GDM1 (cell line): ENCODE measurements at places on chromosomes 2 and 18.

- no peak for DNase-seq
Observed at GRCh38 chr18:9753846-9754245, 45.7 kb downstream of the RAB31 start.

DNA sequence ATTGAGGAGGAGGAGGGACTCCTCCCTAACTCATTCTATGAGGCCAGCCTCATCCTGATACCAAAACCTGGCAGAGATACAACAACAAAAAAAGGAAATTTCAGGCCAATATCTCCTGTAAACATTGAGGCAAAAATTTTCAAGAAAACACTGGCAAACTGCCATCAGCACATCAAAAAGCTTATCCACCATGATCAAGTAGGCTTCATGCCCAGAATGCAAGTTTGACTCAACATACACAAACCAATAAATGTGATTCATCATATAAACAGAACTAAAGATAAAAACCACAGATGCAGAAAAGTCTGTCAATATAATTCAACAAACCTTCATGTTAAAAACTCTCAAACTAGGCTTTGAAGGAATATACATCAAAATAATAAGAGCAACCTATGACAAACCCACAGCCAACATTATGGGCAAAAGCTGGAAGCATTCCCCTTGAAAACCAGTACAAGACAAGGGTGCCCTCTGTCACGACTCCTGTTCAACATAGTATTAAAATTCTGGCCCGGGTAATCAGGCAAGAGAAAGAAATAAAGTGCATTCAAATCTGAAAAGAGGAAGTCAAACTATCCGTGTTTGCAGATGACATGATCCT lies 1014.3 kb downstream of the CBLN2 start:
- no peak for DNase-seq

DNA sequence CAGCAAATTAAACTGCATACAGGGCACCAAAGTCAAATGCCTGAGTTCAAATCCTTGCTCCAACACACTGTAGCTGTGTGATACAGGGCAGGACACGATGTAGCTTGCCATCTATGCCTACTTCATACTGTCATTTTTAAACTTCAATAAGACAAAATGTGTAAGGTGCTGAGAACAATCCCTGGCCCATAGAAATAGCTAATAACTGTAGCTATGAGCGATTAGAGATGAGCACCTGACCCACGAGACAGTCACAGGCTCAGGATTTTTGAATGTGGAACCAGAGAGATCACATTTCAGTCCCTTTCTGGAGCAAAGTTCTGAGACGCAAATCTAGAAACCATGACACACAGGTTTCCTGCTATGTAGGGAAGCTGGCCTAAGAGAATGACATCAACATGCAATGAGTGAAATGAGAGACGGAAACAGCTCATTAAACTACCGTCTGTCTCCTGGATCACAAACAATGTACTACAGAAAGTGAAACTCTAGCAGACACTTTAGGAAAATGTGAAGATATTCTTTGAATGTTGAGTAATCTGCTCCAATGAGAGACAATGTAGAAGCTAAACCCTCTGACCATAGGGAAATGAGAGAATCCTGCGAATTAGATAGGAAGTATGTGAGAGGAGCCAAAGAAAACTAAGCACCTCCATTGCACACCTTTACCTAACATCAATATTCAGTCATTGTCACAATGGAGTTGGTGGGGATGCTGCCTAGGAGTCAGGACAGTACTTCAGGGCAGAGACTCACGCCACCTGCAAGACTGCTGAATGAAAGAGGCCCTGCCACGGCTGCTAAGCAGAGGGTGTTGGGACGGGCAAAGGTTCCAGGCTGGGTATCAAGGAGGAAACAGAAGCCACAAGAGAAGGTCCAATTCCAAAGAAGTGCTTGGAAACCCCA lies 25.5 kb downstream of the B4GALT6 start:
- peak; percentile 45 for DNase-seq

GRCh38 chr2:10375570-10376281 lies 72.4 kb downstream of the ODC1 start:
- DNase-seq: peak; percentile 51

GRCh38 chr2:64063454-64063853 lies 44.2 kb upstream of the VPS54 start:
- no peak for DNase-seq

- no peak for DNase-seq
Observed at GRCh38 chr2:70962885-70963878, 15.2 kb upstream of the ANKRD53 start.

DNA sequence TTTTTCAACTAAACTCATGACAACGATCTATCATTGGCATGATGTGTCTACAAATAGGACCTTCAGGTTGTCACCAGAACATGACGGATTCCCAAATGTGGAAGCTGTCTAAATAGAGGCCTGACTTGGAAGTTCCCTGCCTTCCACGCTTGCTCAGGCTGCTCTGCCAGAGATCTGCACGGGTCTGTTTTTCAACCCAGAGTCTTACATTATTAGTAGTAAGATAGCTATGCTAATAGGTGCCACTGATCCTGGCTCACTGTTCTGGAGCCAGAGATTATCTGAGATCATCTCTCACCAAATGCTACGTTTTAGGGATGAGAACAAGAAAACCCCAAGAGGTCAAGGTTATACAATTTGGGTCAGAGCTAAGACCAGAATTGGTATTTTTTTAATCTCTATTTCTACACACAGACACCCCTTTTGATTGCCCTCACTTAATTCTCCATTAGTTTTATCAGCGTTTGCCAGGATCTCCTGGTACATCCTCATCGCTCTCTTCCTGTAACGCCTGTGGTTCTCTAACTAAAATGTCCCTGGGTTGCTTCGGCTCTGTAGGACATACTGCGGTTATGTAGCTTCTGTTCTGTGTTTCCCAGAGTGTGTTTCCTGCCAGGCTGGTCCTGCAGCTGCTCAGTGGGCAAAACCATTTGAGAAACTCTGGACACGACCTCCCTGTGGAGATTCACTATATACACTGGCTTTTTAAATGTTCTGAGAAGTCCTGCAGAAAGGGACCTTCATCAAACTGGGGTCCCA lies 5.7 kb downstream of the CDC42EP3 start:
- peak; percentile 61 for DNase-seq
